Posterior vena cava (tissue), 2 donors: ENCODE measurements at places on chromosomes 13 and 19. TPM values are rescaled to one million over a fixed set of nuclear protein-coding genes. Genes with fewer than 3 reads are reported as not detected.

ELSPBP1 gene
- total RNA-seq = not detected

DNA sequence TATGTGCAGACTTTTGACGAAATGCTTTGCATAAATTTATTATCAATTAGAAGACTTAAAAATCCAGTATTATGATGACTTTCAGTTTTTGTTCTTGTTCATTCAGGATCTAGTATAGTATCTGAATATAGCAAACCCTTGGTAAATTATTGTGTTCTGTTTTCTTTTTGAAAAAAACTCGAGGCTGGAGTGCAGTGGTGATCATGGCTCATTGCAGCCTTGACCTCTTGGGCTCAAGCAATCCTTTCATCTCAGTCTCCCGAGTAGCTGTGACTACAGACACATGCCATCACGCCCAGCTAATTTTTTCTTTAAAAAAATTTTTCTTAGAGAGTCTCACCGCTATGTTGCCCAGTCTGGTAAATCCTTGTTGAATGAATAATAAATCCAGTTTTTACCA lies 4.6 kb downstream of the FARP1 start:
- no peak for DNase-seq

GNG7 gene
- total RNA-seq = 6.1 TPM

- no peak for DNase-seq
Measured at GRCh38 chr13:36920616-36921185, 663 bp upstream of the SMAD9 start.

- DNase-seq = peak; percentile 91
Measured at GRCh38 chr19:17522988-17523872, 11.8 kb downstream of the PGLS start.

GJA3 gene
- total RNA-seq = not detected

RXFP2 gene
- not detected for total RNA-seq

DNA sequence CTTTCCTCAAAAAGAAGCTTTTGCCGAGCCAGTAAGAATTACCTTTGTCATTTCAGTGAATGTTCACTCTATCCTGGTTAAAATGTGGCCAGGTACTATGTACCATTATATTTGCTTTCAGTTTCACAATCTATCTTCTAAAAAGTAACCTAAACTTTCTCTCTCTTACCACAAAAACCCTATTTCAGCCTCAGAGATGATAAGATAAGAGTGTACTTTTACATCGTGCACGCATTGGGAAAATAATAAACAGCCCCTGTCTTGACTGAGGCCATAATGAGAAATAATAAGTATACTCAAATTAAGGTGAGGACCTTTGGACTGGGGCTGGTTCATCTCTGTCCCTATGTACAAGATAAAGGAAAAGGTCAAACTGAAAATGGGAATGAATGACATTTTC lies 77.7 kb downstream of the ZNF726 start:
- DNase-seq = no peak

ZNF571 gene
- 6.3 TPM for total RNA-seq

LILRA1 gene
- 1.7 TPM for total RNA-seq

GRCh38 chr19:1001538-1002166 lies 1.4 kb downstream of the GRIN3B start:
- peak; percentile 91 for DNase-seq

MADCAM1 gene
- total RNA-seq = 0.42 TPM

DNA sequence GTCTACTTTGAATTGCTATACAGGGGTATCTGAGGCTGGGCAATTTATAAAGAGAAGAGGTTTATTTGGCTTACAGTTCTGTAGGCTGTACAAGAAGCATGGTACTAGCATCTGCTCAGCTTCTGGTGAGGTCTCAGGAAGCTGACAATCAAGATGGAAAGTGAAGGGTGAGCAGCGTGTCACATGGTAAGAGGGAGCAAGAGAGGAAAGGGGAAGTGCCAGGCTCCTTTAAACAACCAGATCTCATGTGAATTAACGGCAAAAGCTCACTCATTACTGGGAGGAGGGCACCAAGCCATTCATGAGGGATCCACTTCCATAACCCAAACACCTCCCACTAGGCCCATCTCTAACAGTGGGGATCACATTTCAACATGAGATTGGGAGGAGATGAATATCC lies 222.4 kb downstream of the TDRD3 start:
- DNase-seq = no peak

DNA sequence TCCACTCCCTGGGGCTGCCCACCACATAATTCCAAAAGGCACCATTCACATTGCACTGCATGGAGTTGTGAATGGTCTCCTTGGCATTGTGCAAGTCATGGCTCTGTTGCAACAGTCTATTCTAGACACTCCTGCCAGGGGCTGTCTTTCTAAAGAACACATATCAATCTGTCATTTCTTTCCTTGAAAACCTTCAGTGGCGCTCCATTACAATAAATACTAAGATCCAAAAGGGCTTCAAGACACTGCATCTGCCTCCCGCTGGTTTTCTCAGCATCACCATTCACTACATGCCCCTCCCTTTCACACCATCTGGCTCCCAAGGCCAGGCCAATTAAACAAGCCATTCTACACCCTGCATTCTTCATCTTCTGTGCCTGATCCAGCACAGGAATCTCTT lies 32.2 kb upstream of the TM9SF2 start:
- no peak for DNase-seq

SPRY2 gene
- 24.7 TPM for total RNA-seq

KLK7 gene
- total RNA-seq = not detected

DNA sequence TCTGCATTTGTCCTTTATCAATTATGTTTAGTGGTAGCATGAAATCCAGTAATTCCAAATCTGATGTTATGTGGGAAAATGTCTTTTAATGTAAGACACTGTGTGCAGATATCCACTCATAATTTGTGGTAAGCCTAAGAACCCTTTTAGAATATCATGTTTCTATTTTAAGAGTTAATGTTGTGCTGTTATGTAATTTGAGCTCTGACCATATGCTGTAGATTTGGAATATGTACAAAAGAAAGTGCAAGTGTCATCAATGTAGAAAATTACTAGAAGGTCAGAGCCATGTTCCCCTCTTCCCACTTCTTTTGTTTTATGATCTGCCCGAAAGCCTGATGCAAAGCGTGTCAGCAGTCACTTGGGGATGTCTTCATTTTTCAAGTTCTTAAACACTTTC lies 44.5 kb downstream of the SCEL start:
- DNase-seq = no peak

DNA sequence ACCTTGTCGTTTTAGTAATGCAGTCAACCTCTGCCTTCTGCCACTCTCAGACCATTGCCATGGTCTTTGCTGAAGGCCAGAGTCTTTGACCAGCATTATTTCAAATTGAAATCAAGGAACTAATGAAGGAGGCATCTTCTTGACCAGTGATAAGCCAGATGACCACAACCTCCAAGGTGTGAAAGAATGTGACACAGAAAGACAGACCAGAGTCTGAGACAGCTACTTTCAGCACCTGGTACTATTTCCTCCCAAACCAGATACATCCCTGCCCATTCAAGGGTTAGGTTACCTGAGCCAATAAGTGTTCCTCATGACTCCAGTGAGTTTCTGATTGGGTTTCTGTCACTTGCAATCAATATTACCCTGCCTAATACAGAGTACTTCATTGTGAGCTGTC lies 20.3 kb upstream of the RNASEH2B start:
- no peak for DNase-seq

GRCh38 chr13:81031996-81032395 lies 691.1 kb upstream of the SPRY2 start:
- no peak for DNase-seq

ZNF583 gene
- total RNA-seq = 9.6 TPM

- DNase-seq = no peak
Measured at GRCh38 chr13:52862358-52863206, 14.1 kb upstream of the PCDH8 start.

- DNase-seq = no peak
Measured at GRCh38 chr13:94214975-94215374, 264.5 kb downstream of the DCT start.

- no peak for DNase-seq
Measured at GRCh38 chr19:18725841-18726770, 42.6 kb downstream of the CRTC1 start.

DNA sequence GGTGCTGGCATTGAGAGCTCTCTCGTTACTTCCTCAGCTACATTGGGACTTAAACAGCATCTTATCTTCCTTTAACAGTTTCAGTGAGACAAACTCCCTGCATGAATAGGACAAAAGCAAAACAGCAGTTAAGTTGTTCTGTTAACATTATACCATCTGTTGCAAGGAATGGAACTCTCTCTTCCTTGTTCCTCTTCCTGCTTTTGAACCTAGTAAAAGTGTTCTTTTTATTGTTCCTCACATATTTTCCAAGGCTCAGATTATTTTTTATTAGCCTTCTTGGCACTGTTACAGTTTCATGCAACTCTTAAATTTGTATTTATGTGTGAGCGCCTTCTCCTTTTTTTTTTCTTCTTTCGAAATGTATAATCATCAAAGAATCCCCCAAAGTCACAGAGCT lies 202.6 kb upstream of the UFM1 start:
- DNase-seq = no peak

DNA sequence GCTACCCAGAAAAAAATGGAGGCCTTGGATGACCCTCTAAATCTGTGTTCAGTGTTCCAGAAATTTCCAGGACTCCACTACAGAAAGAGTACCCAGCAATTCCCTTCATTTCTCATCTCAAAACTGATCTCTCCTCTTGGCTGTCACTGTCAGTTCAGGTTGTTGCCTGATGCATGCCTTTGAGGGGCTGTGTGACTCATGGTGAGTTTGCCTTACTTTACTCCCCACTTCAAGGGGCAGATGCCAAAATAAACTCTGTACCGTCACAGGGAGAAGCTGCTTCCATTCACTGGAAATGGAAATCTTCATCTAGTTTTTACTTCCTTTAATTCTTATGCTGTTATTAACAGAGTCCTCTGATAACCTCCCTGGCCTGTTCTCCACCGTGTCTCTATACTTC lies 1075.0 kb downstream of the DIAPH3 start:
- no peak for DNase-seq

ZNF610 gene
- total RNA-seq = 1.1 TPM

- DNase-seq = no peak
Measured at GRCh38 chr13:48908381-48909055, 67.2 kb upstream of the FNDC3A start.

DNA sequence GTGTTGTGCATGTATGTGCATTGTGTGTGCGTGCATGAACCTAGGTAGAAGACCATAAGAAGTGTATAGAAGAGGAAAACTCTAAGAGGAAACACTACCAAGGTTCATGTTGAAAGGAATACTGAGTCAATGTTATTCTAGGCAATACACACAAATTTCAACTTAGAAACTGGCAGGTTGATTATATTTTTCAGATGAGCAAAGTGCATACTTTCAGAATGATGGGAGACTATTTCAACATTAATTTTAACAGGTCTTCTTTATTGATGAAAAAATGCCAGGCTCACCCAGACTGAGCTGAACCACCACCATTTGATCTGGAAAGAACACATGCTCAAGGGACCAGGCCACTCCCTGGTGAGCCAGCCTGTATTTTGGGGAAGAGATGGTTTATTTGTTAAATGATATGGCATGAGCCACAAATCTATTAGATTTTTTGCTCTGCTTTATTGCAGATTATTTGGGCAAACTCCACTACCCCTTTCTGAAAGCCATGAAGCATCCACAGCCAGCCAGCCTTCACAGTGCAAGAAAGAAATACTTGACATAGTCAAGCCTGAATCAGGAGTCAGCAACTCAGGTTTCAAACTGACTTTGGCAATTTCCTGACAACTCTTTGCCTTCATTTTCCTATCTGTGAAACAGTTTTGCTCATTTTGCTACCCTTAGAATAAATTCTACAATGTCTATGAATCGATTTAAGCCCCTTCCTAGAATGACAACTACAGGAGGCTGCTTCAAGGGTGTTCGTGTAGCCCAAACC lies 368.9 kb downstream of the COG6 start:
- DNase-seq = no peak

GRCh38 chr13:30105381-30105780 lies 202.0 kb downstream of the KATNAL1 start:
- no peak for DNase-seq

DNA sequence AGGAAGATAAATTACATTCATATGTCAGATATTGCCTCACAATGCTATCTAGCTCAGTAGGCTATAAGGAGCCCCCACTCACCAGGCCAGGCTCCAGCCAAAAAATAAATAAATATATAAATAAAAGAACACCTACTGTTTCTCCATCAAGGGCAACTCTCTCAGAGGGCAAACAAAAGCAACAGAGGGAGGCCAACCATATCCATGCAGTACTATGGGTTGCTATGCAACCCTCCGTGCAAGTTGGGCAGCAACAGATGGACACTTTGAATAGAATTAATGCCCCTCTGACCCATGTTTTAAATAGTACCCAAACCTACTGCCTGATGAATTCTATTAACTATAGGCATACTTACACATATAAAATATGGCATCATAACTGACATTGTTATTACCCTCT lies 279.8 kb upstream of the EDNRB start:
- no peak for DNase-seq

DNA sequence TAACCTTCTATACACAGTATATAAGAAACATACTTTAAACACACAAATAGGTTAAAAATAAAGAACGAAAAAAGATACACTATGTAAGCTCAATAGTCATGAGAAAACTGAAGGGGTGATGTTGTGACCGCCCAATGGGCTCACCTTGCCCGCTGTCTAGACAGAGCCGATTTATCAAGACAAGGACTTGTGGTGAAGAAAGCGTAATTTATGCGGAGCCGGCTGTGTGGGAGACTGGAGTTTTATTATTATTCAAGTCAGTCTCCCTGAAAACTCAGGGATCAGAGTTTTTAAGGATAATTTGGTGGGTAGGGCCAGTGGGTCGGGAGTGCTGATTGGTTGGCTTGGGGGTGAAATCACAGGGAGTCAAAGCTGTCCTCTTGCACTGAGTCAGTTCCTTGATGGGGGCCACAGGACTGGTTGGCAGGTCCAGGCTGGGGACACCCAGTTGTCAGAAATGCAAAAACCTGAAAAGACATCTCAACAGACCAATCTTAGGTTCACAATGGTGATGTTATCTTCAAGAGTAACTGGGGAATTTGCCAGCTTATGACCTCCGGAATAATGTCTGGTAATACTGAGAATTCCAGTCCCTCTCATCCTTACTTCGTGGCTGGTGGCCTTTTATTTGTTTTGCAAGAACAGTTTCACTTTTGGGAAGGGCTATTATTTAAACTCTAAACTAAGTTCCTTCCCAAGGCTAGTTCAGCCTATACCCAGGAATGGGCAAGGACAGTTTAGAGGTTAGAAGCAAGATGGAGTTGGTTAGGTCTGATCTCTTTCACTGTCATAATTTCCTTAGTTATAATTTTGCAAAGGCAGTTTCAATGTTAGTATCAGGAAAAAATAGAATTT lies 96.6 kb downstream of the UBL3 start:
- DNase-seq = no peak

- no peak for DNase-seq
Measured at GRCh38 chr13:41383386-41383785, 72.3 kb downstream of the NAA16 start.

GRCh38 chr13:45333251-45333976 lies 7.6 kb downstream of the TPT1 start:
- DNase-seq = no peak

TEX26 gene
- total RNA-seq = 0.56 TPM

DNA sequence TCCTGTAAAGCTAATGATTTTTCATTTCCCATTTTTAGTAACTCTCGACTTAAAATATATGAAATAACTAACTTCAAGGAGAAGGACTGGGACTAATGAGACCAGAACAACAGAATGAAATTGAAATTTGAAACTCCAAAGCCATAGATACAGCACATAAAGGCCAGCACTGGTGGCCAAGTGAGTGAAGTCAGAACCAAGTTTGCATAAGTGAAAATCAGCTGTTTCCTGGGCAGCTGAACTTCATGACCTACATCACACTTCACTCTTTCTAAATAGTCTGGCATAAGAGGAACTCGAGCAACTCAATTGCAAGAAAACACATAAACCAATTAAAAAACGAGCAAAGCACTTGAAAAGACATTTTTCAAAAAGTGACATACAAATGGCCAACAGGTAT lies 84.5 kb downstream of the DCLK1 start:
- DNase-seq = no peak

- no peak for DNase-seq
Measured at GRCh38 chr13:112637017-112637801, 49.3 kb upstream of the TUBGCP3 start.
